Activated naive CD8-positive, alpha-beta T cell treated with anti-CD3 and anti-CD28 coated beads, Interleukin-2, amount 10 ng/mL, durations not matched to agents 7 days and 5 days (primary cell): ENCODE measurements at places on chromosomes 11 and 22. TPM values are rescaled to one million over a fixed set of nuclear protein-coding genes. Genes with fewer than 3 reads are reported as not detected.
A peak's percentile ranks its signal among the peaks of the same experiment; 100 is the strongest.

- no peak overlapping the region for H3K4me3 ChIP-seq
- no peaks in the 10 kb centered on the region for H3K4me1 ChIP-seq
- no peaks in the 10 kb centered on the region for H3K27me3 ChIP-seq
- H3K27ac ChIP-seq = no peak overlapping the region
These were observed 433.9 kb downstream of the TBC1D22A start for GRCh38 chr22:47196166-47196849.

DNA sequence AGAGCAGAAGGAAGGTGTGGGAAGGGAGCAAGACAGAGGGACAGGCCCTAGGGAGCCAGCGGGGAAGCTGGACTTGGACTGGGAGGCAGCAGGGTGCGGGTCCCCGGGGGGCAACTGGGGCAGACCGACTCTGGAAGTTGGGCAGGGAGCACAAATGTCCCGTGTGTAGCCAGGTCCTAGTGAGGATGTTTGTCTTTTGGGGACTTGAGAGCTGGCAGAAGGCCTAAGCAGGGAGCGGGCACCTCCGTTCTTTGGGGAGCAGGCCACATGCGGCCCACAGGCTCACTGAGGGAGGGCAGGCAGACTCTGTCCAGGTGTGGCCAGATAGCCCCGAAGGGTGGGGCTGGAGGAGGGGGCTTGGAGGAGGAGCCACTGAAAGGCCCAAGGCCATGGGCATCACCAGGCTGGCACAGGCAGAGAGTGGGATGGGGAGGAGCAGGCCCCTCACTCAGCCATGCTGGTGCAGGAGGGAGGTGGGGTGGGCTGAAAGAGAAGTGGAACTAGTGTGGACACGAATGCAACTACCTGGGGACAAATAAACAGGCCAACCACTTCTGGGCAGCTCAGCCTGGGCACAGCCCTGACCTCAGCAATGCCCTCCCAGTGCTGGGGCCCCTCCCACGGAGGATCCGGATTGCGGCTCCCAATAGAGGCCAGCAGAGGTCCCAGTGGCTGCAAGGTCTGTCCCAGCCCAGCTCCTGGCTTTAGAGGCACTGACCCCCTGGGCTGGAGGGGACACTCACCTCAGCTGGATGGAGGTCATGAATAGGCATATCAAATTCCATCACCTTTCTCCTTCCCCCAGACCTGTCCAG lies 1.3 kb upstream of the SCARF2 start:
- H3K4me1 ChIP-seq = peaks cover 9% of the 10 kb centered on the region
- no peak overlapping the region for H3K27ac ChIP-seq
- H3K36me3 ChIP-seq = no peaks in the 10 kb centered on the region
- H3K4me3 ChIP-seq = no peak overlapping the region
- peak; percentile 33 for DNase-seq

GRCh38 chr22:38461414-38462081 lies 6.3 kb upstream of the KDELR3 start:
- H3K4me3 ChIP-seq = peak overlapping the region; percentile 29
- H3K27me3 ChIP-seq = peaks cover 87% of the 10 kb centered on the region
- DNase-seq = peak; percentile 79
- H3K27ac ChIP-seq = no peak overlapping the region
- H3K4me1 ChIP-seq = peaks cover 7% of the 10 kb centered on the region

GRCh38 chr22:38745676-38746460 lies 9.9 kb downstream of the SUN2 start:
- no peak for DNase-seq
- H3K27me3 ChIP-seq = no peaks in the 10 kb centered on the region
- H3K27ac ChIP-seq = peak overlapping the region; percentile 24
- H3K36me3 ChIP-seq = peaks cover 47% of the 10 kb centered on the region
- peaks cover 20% of the 10 kb centered on the region for H3K4me1 ChIP-seq

DNA sequence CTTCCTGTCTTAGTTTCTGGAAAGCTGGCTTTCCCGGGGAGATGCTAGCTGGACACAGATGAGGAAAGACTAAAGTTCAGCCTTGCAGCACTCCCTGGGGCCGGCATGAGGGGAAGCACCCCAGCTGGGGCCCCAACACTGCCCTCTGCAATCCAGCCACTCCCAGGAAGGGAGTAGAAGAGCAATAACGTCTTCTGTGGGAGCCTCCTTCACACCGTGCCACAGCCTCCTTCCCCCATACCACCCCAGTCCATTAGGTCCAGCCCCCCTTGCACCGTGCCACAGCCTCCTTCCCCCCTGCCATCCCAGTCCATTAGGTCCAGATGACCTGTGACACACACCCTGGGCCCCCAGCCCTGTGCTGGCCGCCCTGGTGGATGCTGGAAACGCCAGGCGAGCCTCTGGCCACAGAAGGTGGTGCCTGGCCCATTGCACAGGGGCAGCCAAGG lies 44.1 kb upstream of the PRDM11 start:
- H3K27ac ChIP-seq = peak overlapping the region; percentile 82
- peaks cover 11% of the 10 kb centered on the region for H3K4me1 ChIP-seq
- no peak overlapping the region for H3K4me3 ChIP-seq
- H3K27me3 ChIP-seq = peaks cover 16% of the 10 kb centered on the region
- H3K36me3 ChIP-seq = no peaks in the 10 kb centered on the region
- peak; percentile 51 for DNase-seq

DNA sequence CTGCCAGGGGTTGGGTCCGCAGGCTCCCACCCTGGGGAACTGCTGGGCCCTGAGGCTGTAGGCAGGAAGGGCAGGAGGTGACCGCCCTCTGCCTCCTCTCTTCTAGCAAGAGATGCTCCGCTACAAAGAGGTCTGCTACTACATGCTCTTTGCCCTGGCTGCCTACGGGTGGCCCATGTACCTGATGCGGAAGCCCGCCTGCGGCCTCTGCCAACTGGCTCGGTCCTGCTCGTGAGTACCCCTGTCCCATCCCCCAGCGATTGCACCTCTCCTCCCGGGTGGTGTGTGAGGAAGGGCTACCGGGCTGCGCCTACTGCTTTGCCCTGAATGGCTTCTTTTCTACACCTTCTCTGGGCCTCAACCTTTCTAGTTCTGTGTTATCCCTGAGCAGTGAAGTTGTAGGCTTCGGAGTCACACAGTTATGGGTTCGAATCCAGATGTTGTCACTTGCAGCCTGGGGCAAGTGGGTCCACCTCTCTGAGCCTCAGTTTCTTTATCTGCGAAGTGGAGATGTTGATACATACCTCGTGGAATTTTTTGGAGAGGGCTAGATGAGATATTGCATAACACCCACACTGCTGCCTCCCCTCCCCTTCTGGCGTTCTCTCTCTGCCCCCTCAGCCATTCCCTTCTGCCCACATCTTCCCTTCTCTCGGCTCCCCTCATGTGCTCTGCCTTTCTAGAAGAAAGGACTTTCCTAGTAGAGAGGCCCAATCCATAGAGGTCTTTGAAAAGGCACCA lies 21.1 kb upstream of the MYRF start:
- DNase-seq = no peak
- no peak overlapping the region for H3K4me3 ChIP-seq
- no peak overlapping the region for H3K27ac ChIP-seq
- H3K36me3 ChIP-seq = no peaks in the 10 kb centered on the region

DNA sequence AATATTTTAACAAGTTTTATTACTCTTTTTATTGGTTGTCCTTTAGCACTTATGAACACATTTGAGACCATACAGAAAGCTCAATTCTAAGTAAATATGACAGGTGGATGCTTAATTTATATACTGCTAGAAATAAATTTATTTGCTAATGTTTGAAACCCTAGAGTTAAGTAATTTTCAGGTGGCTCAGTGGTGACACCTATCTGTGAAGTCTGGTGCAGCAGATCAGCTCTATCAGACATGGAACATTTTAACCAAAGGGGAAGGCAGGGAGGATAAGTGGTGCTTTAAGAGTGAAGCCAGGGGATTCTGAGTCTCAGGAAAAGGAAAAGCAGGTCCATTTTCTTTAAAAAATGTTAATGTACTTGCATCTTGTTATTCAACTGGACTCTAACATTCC lies 175.8 kb downstream of the DSCAML1 start:
- H3K27me3 ChIP-seq = no peaks in the 10 kb centered on the region
- no peak overlapping the region for H3K4me3 ChIP-seq

DNA sequence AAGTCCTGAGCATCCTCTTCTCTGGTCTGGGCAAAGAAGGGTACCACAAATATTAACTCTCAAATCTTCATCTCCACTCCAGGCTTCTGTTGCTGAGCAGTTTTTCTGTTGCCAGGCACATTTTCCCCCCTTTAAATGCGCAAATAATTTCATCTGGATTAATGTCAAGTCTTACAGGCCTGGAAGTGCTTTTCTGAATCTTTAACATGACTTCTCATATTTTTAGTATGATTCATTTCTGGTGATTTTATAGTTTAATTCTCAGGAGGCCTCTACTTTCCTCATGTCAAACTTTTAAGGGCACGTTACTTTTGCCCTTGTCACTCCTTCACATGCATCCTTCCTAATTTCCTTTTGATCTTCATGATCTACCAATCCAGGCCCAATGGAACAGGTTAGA lies 510.2 kb downstream of the METTL15 start:
- H3K4me1 ChIP-seq = no peaks in the 10 kb centered on the region
- no peak overlapping the region for H3K4me3 ChIP-seq
- DNase-seq = no peak

DNA sequence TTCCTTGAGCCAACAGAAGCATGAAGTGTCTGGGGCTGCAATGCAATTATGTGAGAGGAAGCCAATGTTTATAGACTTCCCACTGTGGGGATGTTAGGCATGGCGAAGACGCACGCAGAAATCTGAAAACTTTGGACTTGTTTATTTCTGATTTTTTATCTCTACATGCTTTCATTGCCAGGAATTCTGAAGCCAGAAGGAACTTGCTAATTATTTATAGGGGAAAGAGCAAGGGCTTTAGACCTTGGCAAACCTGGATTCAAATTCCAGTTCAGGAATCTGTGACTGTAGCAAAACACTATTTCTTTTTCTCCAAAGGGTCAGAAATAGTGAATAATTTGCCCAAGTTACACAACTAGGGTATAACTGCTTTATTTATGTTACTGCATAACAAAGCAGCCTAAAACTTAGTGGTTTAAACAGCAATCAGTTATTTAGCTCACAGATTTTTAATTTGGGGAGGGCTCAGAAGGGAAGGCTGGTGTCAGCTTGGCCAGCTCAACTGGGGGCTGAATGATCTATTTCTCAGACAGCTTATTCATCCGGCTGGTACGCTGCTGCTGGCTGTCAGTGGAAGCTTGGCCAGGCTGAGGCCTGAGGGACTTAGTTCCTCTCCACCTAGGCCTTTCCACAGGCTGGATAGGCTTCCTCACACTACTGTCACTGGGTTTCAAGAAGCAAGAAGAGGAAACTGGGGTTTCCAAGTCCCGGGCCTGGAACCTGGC lies 1.9 kb upstream of the OR6Q1 start:
- H3K36me3 ChIP-seq = no peaks in the 10 kb centered on the region
- no peak for DNase-seq
- no peak overlapping the region for H3K4me3 ChIP-seq
- no peaks in the 10 kb centered on the region for H3K27me3 ChIP-seq

DNA sequence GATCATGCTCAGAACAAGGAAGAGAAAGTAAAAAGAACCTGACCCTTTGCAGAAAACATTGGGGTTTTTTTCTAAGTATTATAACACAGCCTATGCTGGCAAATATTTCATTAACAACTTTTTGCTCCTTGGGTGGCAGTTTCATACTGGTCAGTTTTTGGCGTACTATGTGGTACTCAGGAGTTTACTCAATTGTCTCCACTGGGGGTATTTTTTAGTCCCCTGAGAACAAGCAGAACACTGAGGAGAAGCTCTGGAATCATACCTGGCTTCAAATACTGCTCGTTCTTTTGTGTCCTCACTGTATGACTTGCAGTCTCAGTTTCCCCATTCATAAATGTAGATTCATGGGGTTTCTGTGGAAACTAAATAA lies 90.4 kb downstream of the SERGEF start:
- H3K27ac ChIP-seq = no peak overlapping the region
- no peak for DNase-seq
- H3K27me3 ChIP-seq = no peaks in the 10 kb centered on the region
- H3K36me3 ChIP-seq = peaks cover 19% of the 10 kb centered on the region
- H3K4me1 ChIP-seq = peaks cover 2% of the 10 kb centered on the region

DNA sequence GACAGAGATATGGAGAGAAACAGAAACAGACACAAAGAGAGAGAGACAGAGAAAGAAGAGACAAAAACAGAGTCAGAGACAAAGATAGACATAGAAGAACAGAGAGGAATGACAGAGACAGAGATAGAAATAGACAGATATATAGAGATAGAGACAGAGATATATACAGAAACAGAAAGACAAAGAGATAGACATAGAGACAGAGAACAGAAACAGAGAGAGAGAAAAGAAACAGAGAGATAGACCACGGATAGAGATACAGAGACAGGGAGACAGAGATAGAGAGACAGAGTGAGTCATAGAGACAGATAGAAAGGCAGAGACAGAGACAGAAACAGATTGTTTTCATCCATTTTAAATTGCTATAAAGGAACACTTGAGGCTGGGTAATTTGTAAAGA lies 12.3 kb upstream of the MPEG1 start:
- DNase-seq = no peak
- peaks cover 4% of the 10 kb centered on the region for H3K27me3 ChIP-seq
- no peaks in the 10 kb centered on the region for H3K36me3 ChIP-seq
- H3K27ac ChIP-seq = no peak overlapping the region

- H3K36me3 ChIP-seq = no peaks in the 10 kb centered on the region
- peaks cover 1% of the 10 kb centered on the region for H3K4me1 ChIP-seq
- no peak for DNase-seq
- H3K27me3 ChIP-seq = peaks cover 65% of the 10 kb centered on the region
- H3K4me3 ChIP-seq = no peak overlapping the region
These were observed 796 bp downstream of the TIMP3 start for GRCh38 chr22:32802237-32802765.

- H3K27me3 ChIP-seq = no peaks in the 10 kb centered on the region
- no peaks in the 10 kb centered on the region for H3K36me3 ChIP-seq
- H3K4me1 ChIP-seq = no peaks in the 10 kb centered on the region
These were observed 31.8 kb downstream of the DLG2 start for GRCh38 chr11:85595285-85595884.

DNA sequence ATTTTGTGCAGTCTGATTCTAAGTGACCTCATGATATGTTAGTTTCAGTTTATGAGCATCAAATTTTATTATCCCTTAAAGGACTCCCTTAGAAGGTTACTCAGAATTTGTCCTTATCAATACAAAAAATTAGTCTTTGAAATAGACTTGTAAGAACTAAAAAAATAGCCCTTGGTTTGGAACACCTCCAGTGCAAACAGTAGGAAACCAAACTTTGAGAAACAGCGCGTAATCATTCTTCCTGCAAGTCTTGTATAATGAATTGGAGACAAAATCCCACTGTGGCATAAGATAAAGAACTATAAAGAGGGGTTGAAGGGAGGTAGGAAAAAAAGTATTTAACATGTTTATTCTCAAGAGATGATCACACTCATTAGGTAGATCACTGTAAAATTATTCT lies 10.8 kb upstream of the MSANTD4 start:
- H3K27ac ChIP-seq = no peak overlapping the region
- no peaks in the 10 kb centered on the region for H3K36me3 ChIP-seq
- H3K4me3 ChIP-seq = no peak overlapping the region

The CENPM gene
- 53.2 TPM for total RNA-seq

The SEC14L2 gene
- total RNA-seq = 9.9 TPM

The AMOTL1 gene
- 4.8 TPM for total RNA-seq

The CATSPER1 gene
- total RNA-seq = not detected

The MMP11 gene
- total RNA-seq = 2.4 TPM

The TMEM151A gene
- not detected for total RNA-seq

The MOGAT2 gene
- not detected for total RNA-seq
